ENCODE measurements at places on chromosomes 7 and 10.

DNA sequence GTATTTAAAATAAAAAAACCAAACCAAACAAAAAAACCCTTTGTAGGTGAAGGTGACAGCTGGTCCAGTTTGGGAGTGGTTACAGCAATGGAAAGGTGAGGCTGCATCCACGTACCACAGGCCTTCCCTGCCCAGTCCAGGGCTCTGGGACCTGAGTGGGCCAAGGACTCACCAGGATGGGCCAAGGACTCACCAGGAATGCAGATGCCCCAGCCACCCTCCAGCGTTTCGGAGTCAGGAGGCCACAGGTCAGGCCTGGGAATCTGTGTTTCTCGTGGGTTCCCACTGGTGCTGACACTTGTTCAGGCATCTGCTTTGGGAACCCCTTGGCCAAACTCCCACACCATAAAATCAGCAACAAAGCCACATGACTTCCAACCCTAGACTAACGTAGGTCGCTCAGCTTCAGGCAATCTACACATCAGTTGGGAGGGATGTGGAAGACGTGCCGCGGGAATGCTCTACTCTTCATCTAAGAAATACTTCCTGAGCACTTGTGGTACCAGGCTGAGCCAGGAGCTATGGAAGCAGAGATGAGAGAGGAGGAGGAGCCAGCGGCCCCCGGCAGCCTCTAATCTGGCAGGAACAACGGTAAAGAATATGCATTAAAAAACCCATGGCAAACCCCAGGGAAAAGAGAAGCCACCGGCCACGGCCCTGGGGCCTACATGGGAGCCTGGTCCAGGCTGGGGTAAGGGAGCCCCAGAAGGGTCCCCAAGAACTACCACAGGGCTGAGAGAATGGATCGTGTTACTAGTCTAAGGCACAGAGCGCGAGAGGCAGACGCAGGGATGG, 473.4 kb downstream of the PTPRN2 start:
- DNase-seq: no peak

DNA sequence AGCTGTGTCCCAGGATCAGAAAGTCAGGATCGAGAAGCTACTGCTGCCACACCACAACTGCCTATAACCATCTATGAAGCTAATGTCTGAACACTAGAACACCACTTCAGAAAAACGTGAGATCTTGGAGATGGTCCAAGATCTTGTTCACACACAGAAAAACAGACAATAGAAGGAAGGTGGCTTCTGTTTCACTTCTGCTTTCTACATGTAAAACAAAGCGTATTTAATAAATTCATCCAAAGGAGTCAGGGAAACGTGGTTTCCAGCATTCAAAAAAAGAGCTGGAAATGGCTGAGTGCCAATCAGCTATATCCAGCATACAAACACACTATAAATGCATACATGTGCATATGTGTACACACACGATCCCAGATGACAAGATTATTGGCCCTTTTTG, 70.2 kb upstream of the CCDC71L start:
- no peak for DNase-seq

- DNase-seq: no peak
Observed at GRCh38 chr10:8088504-8088903, 34.0 kb downstream of the GATA3 start.

DNA sequence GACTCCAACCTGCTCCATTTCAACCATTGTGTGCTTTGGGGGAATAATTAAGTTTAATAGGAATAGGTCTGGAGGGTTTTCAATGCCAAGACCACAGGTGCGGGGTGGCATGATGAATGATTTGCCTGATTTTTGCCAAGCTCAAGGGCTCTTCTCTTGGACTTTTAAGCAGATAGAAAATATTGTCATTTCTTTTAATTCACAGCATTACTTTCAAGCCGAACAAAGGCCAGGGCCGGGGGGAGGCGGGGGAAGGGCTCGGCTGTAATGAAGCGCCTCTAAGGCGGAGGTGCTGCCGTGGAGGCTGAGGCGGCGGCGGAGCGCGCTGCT, 6.5 kb downstream of the PTF1A start:
- DNase-seq: no peak

- DNase-seq: no peak
Observed at GRCh38 chr10:36313142-36313541, 671.0 kb upstream of the FZD8 start.

- DNase-seq: no peak
Observed at GRCh38 chr10:96290368-96291133, 13.7 kb upstream of the DNTT start.

DNA sequence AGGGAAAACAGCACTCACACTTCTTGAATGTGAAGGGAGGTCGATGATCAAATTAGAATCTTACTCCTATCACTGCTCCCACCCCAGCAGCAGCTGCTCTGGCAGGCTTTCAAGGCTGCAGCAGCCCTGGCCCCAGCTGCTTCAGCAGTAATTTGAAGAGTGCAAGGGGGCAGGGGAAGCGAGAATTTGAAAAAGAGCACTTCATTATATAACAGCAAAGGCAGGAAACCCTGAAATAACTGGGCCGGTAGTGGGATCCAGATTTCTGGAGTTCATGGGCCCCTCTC, 44.9 kb downstream of the MYPN start:
- peak; percentile 47 for DNase-seq

DNA sequence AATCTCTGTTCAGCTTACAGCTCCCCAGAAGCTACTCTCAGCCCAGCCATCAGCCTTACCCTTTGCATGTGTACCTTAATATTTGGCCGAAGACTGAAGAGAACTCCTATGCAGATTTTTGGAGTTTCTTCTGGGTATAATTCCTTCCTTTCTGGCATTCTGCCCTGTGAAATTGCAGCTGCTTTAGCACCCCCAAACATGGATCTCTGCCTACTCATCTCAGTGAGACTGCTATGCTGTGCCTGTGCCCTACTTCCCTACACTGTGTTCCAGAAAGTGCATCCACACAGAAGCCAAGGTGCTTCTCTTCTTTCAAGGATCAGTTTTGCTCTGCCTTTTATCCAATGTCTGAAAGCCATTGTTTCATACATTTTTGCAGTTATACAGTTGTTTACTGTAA, 81.6 kb downstream of the NPY start:
- DNase-seq: no peak

DNA sequence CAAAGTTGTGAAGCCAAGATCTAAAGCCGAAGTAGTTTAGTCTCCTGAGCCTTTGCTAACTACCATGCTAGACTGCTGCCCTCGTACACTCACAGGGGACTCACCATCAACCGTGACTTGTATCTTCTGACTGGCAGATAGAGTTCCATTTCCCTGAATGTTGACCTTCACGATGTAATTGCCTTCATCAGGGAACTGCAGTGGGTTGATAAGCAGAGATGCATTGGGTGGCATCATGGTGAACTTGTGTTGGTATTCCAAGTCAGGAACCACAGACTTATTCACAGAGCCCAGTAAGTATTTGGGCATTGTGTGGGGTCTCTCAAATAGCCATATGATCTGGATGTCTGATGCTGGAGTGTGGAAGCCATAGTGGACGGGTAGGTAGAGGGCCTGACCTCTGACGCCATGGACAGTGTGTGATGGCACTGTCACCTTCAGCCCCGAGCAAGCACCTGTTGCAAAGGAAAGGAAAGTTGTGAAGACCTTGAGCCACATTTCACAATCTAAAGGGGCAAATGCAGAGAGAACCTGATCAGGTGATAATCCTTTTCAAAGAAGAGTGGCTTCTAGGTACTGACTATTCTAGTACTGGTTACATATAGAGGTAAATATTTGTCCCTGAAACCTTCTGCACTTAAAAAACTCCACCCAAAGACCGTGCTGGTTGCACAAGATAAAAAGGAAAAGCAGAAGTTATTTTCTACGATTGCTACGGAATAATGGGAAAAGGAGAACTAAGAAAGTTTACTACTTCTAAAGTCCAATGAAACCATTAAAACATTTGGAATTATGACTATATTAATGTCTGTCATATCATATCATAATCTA, 7.1 kb downstream of the HEPACAM2 start:
- no peak for DNase-seq

- DNase-seq: no peak
Observed at GRCh38 chr10:119364645-119365600, 157.6 kb downstream of the GRK5 start.

GRCh38 chr7:26782501-26782900, 81.9 kb downstream of the SKAP2 start:
- DNase-seq: no peak

GRCh38 chr10:89414879-89415821, 782 bp downstream of the IFIT5 start:
- DNase-seq: no peak

DNA sequence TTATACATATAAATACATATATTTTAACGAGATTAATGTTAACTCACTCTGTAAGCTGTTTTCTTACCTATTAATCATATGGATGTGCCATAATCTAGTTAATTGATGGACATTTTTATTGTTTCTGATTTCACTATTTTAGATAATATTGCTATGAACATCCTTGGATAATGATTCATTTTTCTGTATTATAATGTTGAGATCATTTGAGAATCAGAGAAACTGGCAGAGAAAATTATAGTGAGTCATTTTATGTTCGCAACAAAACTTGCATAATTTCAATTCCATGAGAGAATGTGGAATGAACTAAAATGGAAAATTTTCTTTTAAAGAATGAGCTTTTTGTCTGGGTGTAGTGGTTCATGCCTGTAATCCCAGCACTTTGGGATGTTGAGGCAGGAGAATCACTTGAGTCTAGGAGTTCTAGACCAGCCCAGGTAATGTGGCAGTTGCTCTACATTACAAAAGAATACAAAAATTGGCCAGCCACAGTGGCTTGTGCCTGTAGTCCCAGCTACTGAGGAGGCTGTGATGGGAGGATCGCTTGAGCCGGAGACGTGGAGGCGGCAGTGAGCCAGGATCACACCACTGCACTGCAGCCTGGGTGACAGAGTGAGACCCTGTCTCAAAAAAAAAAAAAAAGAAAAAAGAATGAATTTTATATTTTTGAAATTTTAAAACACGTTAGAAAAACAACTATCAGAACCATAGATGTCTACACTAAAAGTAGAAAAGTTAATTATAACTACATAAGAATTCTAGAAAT, 40.5 kb downstream of the PAPSS2 start:
- no peak for DNase-seq

GRCh38 chr7:138338361-138338760, 121.7 kb upstream of the TRIM24 start:
- no peak for DNase-seq

- DNase-seq: no peak
Observed at GRCh38 chr10:70255329-70256299, 22.4 kb upstream of the PPA1 start.

- DNase-seq: peak; percentile 83
Observed at GRCh38 chr7:17369691-17370426, 71.4 kb downstream of the AHR start.

GRCh38 chr7:82481499-82482097, 38.0 kb upstream of the CACNA2D1 start:
- no peak for DNase-seq

DNA sequence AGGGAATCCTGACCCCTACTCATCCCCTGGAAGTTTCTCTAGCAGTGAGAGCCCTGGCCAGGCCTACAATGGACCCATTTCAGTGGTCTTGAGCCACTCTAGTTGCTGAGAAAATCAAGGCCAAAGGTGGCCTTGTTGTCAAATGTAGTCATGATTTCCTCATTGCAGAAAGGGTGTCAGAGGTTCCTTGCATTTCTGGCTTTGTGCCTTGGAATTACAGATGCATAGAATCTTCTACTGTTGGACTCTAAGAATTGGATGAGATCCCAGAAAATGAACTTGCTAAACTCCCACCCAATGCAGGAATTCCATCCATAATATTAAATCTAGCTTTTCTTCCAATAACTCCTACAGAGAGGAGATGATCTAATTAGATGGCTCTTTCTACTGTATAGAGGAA, 12.2 kb downstream of the CPA2 start:
- DNase-seq: peak; percentile 67
